ENCODE measurements at places on chromosomes 1 and 21.

GRCh38 chr1:155272466-155273342 is 600 bp downstream of the CLK2 start:
- DNase-seq = peak; percentile 61

GRCh38 chr1:8438489-8438888 is 120.6 kb downstream of the SLC45A1 start:
- DNase-seq = no peak

GRCh38 chr1:62384276-62385005 is 52.4 kb upstream of the USP1 start:
- DNase-seq = no peak

GRCh38 chr1:201305815-201306214 is 22.5 kb downstream of the PKP1 start:
- DNase-seq = no peak

- DNase-seq = no peak
Observed at GRCh38 chr21:37582590-37582989, 216.0 kb downstream of the DYRK1A start.

GRCh38 chr1:242787968-242788367 is 263.5 kb upstream of the PLD5 start:
- no peak for DNase-seq

DNA sequence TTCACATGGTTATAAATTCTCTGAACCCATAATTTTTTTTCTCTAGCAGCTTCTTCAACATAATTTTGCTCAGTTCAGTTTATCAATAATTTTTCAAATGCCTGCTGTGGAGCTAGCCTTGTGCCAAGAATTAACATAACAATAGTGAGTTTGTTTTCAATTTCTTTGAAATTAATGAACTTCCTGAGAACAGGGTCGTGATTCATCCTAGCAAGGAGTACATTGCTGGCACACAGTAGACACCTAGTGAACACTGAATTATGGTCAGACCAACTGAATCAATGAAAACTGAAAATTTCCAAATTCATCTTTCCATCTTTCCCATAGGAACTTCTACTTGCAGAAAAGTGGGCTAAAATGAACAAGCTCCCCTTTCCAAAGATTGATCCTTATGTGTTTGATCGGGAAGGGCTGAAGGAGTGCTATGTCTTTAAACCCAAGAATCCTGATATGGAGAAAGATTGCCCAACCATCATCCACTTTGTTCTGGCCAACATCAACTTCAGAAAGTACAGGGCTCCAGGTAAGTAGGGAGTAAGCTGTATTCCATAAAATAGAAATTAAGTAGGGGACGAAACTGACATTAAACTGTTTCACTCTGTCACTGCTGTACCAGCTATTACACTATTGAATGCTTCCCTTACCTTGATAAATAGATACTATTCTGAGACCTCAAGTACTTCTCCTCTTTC is 148.7 kb downstream of the PLA2G4A start:
- DNase-seq = no peak

GRCh38 chr21:36388096-36388495 is 2.9 kb downstream of the CHAF1B start:
- DNase-seq = no peak

Data from hematopoietic multipotent progenitor cell (in vitro differentiated cells).